Transverse colon (tissue), 4 donors: ENCODE measurements at places on chromosomes 2 and 18. TPM values are rescaled to one million over a fixed set of nuclear protein-coding genes. Genes with fewer than 3 reads are reported as not detected.

COLEC11 gene
- not detected for total RNA-seq

- H3K36me3 ChIP-seq = no peaks in the 10 kb centered on the region
- no peaks in the 10 kb centered on the region for H3K27me3 ChIP-seq
- H3K27ac ChIP-seq = no peak overlapping the region
- DNase-seq = no peak
- H3K4me1 ChIP-seq = peaks cover 5% of the 10 kb centered on the region
Measured at GRCh38 chr2:20149703-20150030, 75.3 kb downstream of the SDC1 start.

DNA sequence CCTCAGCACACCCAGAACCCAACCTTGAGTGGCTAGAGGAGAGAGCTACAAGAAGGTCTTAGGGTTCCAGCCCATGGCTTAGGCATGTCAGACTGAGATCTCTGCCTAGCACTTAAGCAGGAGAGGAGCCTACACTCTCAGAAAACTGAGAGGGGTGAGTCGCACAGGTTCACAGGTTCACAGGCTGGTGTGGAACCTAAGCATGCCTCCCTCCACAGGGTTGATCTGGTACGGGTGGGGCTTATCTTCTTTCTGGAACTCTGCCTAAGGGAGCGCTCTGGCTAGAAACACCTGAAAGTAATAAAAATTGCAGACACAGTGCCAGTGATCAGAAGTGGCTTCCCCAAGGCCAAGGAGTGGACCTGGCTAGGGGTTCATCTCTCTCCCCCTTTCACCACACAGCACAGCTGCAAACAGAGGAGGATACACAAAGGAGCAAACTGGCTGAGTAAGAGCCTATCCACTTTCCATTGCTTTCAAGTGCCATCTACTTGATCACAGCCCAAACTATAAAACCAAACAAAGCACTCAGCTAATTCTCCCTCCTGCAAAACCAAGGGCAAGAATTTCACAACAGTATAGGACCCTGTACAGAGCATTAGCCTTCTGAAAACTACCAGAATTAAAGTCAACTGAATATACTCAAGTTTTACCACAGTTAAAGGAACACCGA, 481.9 kb upstream of the SETBP1 start:
- DNase-seq = peak; percentile 8
- H3K4me3 ChIP-seq = no peak overlapping the region
- no peaks in the 10 kb centered on the region for H3K27me3 ChIP-seq
- H3K27ac ChIP-seq = no peak overlapping the region
- H3K4me1 ChIP-seq = peaks cover 7% of the 10 kb centered on the region

PRSS56 gene
- not detected for total RNA-seq

DNA sequence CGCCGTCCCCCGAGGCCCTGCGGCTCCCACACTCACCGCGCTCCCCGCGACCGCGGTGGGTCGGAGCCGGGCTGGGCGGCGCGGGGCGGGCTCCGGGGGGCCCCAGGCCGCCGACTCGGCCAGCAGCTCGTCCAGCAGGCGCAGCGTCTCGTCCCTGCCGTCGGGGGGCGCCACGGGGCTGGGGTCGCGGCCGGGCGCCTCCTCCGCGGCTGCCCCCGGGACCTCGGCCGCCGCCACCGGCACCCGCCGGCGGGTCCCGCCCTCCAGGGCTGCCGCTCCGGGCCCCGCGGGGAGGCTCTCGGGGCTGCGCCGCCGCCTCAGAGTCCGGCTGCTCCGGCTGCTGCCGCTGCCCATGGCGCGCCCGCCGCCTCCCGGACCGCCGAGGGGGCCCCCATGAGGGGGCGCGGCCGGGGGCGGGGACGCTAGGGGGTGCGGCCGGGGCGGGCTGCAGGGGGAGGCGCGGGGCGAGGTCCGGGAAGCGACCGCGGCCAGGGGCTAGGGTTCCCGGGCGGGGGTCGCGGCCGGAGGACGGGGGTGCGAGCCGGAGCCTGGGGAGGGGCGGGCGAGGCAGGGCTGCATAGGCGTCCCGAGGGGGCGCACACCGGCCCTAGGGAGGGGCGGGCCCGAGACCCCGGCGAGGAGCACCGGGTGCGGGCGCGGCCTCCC, at the start of gene CYS1:
CYS1 (minus strand) TSS at position 542 of the 666 bp plus-strand sequence; CDS start at position 354, 188 bp downstream.
- peak within 1 kb of the TSS; percentile 51 for H3K4me3 ChIP-seq
- H3K36me3 ChIP-seq = no peaks in the 10 kb centered on the region
- H3K27ac ChIP-seq = peak within 1 kb of the TSS; percentile 93
- H3K27me3 ChIP-seq = peaks cover 95% of the 10 kb centered on the region

TNFAIP6 gene
- total RNA-seq = 0.95 TPM

GPATCH11 gene
- 5.9 TPM for total RNA-seq

LINC00305 gene
- not detected for total RNA-seq

GRB14 gene
- total RNA-seq = not detected

GRCh38 chr2:211306929-211307328, 750.5 kb downstream of the CPS1 start:
- no peaks in the 10 kb centered on the region for H3K27me3 ChIP-seq
- H3K36me3 ChIP-seq = no peaks in the 10 kb centered on the region
- H3K4me1 ChIP-seq = no peaks in the 10 kb centered on the region
- H3K4me3 ChIP-seq = no peak overlapping the region

GRCh38 chr2:228239207-228239906, 57.9 kb upstream of the SPHKAP start:
- no peaks in the 10 kb centered on the region for H3K4me1 ChIP-seq
- H3K27me3 ChIP-seq = no peaks in the 10 kb centered on the region
- no peak for DNase-seq
- no peak overlapping the region for H3K27ac ChIP-seq

SLC66A3 gene
- total RNA-seq = 2.2 TPM

INHA gene
- not detected for total RNA-seq

C2orf15 gene
- total RNA-seq = 3.7 TPM

RUFY4 gene
- total RNA-seq = 1.9 TPM

- H3K27ac ChIP-seq = no peak overlapping the region
- no peak for DNase-seq
- H3K4me3 ChIP-seq = no peak overlapping the region
- H3K27me3 ChIP-seq = no peaks in the 10 kb centered on the region
Measured at GRCh38 chr2:222362336-222362735, 62.0 kb upstream of the SGPP2 start.

DNA sequence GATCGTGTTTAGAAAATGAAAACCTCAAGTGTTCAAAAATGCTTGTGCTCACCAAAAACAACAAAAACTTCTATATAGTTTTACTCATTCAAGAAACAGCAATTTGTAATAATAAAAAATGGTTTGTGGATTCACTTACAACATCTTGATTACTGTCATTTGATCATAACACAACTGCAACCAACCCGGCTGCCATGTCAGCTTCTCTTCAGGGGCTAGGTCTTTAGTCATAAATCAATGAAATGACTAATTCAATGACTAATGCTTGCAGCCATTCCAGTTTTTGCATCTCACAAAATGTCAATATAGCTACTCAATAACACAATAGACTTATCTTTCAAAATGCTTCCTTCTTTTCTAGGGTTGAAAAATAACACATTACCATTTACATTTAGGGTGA, 128.0 kb downstream of the OLA1 start:
- no peaks in the 10 kb centered on the region for H3K36me3 ChIP-seq
- no peak overlapping the region for H3K27ac ChIP-seq
- no peaks in the 10 kb centered on the region for H3K4me1 ChIP-seq
- no peak for DNase-seq

GRCh38 chr2:96830044-96830562, 13.7 kb downstream of the ANKRD23 start:
- H3K4me1 ChIP-seq = peaks cover 5% of the 10 kb centered on the region
- no peak overlapping the region for H3K27ac ChIP-seq
- no peaks in the 10 kb centered on the region for H3K27me3 ChIP-seq

GRCh38 chr2:65500310-65501040, 68.1 kb upstream of the SPRED2 start:
- no peaks in the 10 kb centered on the region for H3K27me3 ChIP-seq
- H3K27ac ChIP-seq = no peak overlapping the region
- no peak for DNase-seq
- no peak overlapping the region for H3K4me3 ChIP-seq
- H3K4me1 ChIP-seq = no peaks in the 10 kb centered on the region

PAIP2B gene
- 1.2 TPM for total RNA-seq

FAM124B gene
- total RNA-seq = 0.95 TPM
